CD8-positive, alpha-beta memory T cell (primary cell): ENCODE measurements at places on chromosomes 3 and 15.

- DNase-seq, result no peak
Observed at GRCh38 chr3:46143951-46144473, 64.1 kb downstream of the CCR1 start.

- no peak for DNase-seq
Observed at GRCh38 chr3:123444744-123445143, 4.1 kb downstream of the ADCY5 start.

GRCh38 chr3:69241769-69242168 is 119.4 kb upstream of the LMOD3 start:
- DNase-seq, result no peak

DNA sequence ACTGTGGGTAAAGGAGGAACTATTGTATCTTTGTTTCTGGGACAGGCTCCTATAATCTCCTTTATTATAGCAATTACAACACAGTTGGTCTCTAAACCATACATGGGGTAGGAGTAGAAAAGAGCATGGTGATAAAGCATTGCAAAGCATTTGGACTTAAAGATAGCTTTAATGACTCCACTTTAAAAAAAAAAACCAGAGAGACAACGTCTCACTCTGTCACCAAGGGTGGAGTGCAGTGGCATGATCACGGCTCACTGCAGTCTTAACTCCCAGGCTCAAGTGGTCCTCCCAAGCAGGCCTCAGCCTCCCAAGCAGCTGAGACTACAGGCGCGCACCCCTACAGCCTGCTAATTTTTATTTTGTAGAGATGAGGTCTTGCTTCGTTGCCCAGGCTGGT is 68.2 kb downstream of the DENND4A start:
- DNase-seq, result no peak
